ENCODE measurements at places on chromosomes 11 and 22.

GRCh38 chr22:26660961-26661578 is 3.7 kb downstream of the MIAT start:
- DNase-seq: no peak

DNA sequence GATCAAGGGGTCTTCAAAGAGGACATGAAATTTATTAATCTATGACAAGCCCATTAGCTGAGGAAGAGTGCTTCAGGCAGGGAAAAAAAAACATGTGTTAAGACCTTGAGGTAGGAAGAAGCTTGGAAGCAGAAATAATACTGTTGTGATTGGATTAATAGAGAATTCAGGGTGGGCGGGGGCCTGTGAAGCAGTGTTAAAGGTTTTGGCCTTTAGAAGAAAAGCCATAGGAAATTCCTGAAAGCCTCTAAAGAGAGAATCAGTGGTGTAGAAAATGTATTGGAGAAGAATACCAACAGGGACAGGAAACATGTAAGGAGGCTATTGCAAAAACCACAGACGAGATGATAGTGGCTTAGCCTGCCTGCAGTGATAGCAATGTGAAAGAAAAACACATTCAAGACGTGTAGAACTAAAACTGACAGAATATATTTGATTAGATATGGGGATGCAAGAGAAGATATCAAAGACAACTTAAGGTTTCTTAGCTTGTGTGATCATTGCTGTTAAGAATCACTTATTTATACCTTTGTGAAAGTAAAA is 404.4 kb upstream of the ANO3 start:
- no peak for DNase-seq

- no peak for DNase-seq
These were observed 51.8 kb downstream of the SCUBE1 start for GRCh38 chr22:43291381-43291780.

DNA sequence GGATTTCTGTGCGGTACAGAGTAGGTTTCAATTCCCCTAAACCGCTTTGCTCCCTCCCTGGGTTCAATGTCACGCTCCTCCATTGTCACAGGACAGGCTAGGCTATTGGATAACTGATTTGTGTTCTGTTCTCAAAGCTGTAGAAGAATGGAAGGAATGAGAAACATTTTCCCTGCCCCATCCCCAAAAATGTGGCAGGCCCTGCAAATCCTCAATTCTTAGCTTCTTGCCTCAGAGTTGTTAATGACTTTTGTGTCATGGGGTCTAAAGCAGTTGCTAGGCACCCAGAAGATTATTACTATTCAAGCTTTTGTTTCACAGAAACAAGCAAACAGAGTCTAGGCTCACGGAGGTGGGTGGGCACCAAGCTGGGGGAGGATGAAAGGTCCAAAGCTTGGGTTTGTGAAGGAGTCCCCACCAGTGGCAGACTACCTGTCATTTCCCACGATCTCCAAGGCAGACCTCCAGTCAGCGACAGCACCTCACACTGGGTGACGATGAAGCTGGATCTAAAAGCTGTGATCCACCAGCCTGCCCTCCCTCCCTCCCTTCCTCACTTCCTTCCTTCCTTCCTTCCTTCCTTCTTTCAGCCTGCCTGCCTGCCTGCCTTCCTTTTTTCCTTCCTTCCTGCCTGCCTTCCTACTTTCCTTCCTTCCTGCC is 1080.2 kb downstream of the OPCML start:
- DNase-seq: no peak

DNA sequence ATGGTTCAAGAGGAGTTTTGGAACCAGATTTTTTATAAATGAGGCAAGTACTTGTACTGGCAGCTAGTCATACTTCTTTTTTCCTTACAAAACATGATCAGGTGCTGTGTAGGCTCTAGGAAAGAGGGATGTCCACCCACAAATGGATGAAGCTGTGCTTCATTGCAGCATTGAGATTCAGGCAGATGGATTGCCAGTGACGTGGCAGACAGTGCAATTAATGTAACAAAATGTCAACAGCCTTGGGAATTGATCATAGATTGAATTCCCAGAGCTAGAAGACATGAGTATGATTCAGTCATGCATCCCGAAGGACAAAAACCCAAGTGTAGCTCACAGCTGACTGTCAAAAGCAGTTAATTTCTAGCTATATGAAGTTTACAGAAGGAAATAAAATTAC is 99.2 kb upstream of the RASSF10 start:
- no peak for DNase-seq

GRCh38 chr11:20156280-20156875 is 3.9 kb downstream of the DBX1 start:
- peak; percentile 23 for DNase-seq

- DNase-seq: no peak
These were observed 297.7 kb downstream of the CTTN start for GRCh38 chr11:70696076-70696475.

GRCh38 chr11:123054301-123055065 is 7.5 kb downstream of the HSPA8 start:
- DNase-seq: no peak

DNA sequence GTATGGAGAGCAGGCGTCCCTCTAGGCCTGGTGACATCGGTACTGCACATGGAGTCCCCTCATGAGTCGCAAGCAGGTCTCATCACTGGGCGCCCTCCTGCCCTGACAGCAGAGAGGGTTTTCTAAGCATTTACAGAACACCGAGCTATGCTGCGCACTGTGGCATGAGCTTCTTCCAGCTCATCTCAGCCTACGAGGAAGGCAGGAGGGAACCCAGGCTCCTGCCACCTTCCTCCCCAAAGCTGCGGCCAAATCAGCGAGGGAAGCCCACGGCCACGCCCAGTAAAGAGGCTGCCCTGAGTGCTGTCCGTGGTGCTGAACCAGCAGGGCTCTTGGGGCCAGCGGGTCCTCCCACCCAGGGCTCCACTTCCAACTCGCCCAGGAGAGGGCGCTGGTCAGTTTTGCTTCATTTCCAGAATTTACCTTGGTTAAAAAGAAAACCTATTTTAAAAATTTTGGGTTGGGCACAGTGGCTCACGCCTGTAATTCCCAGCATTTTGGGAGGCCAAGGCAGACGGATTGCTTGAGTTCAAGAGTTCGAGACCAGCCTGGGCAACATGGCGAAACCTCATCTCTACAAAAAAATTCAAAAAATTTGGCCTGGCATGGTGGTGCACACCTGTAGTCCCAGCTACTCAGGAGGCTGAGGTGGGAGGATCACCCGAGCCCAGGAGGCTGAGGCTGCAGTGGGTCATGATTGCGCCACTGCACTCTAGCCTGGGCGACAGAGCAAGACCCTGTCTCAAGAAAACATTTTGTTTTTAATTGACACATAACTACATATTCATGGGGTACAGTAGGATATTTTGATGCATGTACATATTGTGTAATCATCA is 34.2 kb downstream of the PHF21B start:
- peak; percentile 24 for DNase-seq

- no peak for DNase-seq
These were observed 48.2 kb downstream of the CSF2RB start for GRCh38 chr22:36961626-36962025.

DNA sequence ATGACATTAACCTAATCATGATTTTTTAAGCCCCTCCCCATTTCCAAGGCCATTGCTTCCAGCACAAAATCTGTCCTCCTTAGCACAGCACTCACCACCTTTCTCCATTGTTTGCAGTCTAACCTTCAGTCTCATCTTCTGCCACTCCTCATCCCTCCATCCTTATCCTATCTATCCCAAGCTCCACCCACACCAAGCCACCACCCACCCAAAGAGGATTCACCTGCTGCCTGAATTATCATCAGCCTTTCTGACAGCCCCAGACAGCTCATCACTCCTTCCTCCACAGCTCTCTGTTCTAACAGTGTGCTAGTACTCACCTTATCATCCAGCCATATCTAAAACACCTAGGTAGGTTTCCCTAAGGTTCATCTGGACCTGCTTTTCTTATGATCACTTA is 20.7 kb upstream of the SMCO4 start:
- DNase-seq: no peak

DNA sequence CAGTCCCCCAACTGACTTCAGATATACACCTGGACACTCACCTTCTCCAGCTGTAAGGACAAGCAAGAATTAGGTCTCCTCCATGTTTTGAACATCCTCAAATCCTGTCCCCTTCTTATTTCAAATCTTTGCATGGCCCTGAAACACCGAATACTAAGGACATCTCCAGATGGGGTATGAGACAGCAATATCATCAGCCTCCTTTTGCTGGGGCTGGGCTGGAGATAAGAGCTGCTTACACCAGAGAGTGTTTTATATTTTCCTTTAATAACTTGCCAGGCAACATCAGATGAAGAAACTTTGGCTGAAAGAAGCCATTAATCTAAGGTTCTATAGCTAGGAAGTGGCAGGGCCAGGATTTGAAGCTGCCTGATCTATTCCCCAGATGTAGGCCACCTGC is 21.6 kb downstream of the TUG1 start:
- no peak for DNase-seq

GRCh38 chr11:95660038-95660437 is 129.5 kb downstream of the FAM76B start:
- DNase-seq: no peak

GRCh38 chr11:85930879-85931366 is 75.7 kb downstream of the CCDC83 start:
- no peak for DNase-seq

DNA sequence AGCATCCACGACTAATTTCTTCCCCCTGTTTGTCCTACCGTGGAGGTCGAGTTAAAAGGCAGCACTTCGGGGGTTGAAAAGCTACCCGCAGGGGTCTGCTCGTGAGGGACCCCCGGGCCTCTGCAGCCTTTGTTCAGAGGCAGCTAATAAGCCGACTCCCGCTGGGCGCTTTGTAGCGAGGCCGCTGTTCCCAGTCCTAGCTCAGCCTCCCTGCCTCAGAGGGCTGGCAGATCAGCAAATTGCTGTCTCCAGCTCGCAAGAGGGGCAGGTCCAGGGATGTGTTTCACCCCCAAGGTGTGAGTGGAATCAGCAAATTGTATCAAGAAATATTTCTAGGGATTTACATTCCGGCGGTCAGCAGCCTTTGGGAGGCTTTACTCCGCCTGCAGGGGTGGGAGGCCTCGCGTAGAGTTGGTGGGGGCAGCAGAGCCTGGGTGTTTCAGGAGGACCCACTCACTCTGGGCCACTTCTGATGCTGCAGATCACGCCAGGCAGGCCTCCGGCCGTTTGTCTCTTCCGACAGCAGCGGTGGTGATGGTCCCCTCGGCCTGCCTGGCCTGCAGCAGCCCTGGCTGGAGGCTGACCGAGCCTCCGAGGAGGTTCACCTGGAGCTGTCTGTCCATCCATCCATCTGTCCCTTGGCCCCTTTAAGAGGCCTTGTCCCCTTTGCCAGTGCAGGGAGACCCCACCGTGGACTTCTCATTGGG is 21.6 kb upstream of the KCNQ1OT1 start:
- DNase-seq: no peak

- DNase-seq: no peak
These were observed 104.2 kb downstream of the MTNR1B start for GRCh38 chr11:93073508-93074280.

- no peak for DNase-seq
These were observed 73.7 kb downstream of the PHF21A start for GRCh38 chr11:46047520-46047919.

- DNase-seq: no peak
These were observed 53.2 kb downstream of the OR4C6 start for GRCh38 chr11:55714982-55715888.

GRCh38 chr11:17263769-17264168 is 12.8 kb upstream of the NUCB2 start:
- no peak for DNase-seq

DNA sequence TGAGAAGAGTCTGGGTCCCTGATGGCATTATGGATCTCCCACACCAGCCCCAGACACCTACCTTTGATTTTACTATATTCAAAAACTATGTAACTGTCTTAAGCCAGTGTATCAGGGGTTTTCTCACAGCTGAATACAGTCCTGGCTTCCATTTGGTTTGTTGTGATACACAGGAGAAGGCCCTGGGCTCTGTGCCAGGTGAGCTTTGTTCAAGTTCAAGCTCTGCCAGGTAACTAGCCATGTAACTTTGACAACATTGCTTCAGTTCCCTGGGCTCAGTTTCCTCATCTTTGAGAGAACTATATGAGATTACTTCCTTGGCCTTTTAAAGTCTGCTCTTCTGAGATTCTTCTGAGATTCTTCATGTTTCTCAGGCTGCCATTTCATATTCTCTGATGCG is 327.5 kb upstream of the TENM4 start:
- no peak for DNase-seq

- no peak for DNase-seq
These were observed 39.4 kb downstream of the GGTLC2 start for GRCh38 chr22:22683668-22684361.

GRCh38 chr22:37638391-37639069 is 939 bp upstream of the SH3BP1 start:
- DNase-seq: no peak

DNA sequence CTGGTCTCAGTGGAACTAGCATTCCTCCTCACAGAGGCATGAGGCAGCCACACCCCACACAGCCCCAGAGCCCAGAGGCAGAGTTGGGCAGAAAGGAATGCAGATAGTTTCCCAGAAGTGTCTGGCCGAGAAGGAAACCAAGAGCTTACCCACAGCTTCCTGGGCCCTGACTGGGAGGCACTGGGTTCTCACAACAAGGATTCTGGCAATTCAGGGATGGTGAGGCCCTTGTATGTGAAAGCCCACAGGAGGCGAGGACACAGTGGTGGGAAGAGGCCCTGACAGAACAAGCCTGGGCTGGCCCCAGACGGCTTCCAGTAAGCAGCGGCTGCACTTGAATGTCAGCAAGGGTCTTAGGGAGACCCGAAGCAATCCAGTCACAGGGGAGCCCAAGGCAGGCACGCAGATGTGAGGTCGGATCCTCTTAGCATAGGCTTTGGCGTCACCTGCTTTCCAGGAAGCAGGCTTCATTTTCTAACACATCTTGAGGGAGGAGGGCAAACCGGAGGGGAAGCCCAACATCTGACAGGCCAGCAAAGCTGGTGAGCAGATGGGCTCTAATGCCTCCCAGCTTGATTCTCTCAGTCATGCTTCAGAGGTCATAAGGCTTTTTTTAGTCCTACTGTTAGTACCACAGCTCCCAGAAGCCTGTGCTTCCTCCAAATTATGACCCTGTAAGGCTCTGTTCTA is 78.3 kb upstream of the AKIP1 start:
- no peak for DNase-seq

DNA sequence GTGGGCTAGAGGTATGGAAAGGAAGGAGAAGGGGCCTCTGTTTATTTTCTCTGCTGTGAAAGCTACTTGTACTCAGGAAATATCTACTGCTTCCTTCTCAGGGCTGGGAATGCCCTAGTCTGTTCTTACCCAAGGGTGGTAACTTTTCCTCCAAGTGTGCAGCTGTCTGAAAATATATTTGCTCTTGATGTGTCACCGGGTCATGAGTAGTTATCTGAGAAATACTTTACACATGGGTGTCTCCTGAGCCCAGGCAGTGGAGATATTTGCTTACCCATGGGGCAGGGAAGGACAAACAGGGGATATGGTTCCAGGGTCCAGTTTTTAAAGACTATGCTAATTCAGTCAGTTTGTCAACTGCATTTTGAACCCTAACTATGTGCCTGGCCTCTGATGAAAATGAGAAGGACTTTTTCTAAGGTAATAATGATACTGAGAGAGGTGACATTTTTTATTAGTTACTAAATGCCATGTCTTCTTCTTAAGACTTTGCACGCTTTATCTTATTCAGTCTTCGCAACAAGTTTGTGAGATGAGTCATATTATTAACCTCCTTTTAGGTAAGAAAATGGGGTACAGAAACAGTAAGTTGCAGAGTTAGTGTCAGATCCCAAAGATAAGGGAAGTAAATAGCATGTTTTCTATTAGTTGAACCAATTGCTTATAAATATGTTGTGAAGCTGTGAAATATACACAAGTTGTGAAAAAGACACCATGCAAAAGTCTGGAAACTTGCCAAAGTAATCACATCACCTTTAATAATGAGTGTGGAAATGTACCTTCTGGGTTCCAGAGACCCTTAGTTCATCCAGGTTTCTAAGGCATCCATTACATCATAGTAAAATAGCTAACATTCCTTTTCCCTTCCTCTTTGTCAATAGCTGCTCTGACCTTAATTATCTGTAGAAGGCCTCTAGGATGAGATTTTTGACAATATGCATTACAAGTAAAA is 22.9 kb downstream of the SYTL2 start:
- DNase-seq: no peak
